CD4-positive, CD25-positive, alpha-beta regulatory T cell (primary cell): ENCODE measurements at places on chromosomes 1 and 21. TPM values are rescaled to one million over a fixed set of nuclear protein-coding genes. Genes with fewer than 3 reads are reported as not detected.

The UBXN10 gene
- 0.37 TPM for polyA plus RNA-seq

DNA sequence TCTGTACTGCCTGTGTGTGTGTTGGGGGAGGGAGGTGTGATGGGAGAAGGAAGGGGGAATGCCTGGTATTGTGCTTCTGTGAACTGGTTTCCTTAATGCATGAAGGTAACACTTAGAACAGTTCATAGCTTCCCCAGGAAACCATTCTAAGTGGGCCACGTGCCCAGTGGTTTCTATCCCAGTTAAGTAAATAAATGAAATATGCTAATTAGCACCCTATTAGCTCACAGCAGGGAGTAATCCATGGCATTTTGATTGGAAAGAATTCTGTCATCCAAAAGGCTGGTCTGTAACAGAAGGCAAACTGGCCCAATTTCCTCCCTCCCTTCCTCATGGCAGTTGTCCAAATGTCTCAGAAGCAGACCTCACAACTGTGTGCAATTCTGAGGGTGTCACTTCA, 199.3 kb downstream of the TTLL7 start:
- no peak for DNase-seq

The NCF2 gene
- 2.8 TPM for polyA plus RNA-seq

DNA sequence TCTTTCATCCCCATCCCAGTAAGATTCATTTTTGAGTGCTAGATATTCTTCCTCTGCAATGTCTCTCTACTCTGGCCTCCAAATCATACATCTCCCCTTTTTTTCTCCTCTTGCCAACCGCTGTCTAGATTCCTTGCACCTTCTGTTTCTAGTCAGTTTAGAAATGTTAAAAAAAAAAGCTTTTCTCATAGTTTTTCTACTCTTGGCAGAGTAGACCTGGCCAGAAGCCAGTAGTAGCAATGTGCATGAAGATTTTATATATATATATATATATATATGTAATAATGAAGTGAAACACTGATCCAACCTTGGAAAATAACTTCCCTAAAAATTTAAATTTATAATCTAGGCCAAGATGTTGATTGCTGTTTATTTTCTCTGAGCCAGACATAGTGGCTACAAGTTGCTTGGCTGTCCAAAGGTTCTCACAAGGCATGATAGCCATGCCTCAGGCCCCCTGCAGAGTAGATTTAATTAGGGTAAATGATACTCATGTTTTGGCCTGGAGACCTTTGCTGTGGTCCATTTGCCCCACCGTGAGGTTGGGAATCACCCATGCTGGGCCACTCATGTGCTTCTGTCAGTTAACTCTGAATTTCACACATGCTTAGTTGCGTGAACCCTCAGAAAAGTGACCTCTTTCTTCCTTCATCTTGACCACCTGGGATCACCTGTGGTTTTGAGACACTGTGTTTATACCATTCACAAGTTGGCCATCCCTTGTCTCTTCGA, 103.4 kb upstream of the KCNE2 start:
- DNase-seq: no peak

DNA sequence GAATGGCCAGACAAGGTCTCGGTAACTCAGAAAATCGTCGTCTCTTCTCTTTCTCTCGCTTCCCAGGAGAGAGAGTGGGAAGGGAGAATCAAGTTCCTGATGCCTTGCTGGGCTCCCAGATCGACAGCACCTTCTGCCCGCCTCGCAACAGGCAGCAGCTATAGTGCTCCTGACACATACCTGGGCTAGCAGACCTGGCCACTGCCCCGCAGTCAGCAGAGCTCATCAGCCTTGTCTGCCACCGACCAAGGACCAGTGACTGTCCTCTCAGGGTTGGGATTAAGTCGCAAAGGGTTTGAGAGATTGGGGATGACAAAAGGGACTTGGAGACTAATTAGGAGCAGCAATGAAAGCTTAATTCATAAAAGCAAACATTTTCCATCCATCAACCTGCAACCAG, 4.1 kb downstream of the RUNX3 start:
- DNase-seq: no peak

The SELENOF gene
- polyA plus RNA-seq: 322 TPM

- no peak for DNase-seq
These were observed 777 bp downstream of the LRRC41 start for GRCh38 chr1:46302641-46303037.

DNA sequence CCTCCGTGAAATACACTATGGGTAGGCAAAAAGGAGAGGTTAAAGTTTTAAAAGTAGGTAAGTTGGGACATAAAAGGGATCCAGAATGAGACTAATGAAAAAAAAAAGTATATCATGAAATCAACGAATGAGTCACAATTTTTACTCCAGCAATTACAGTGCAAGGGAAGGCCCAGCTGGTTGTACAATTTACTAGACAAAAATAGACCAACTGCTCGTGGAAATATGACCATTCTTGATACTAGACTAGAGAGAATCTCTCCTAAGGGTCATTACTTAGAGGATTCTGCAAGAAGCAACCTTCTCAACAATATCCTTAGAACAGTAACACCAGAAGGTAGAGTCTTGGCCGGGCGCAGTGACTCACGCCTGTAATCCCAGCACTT, 55.1 kb upstream of the EFHD2 start:
- DNase-seq: no peak
